CD8-positive, alpha-beta memory T cell (primary cell): ENCODE measurements at places on chromosomes 4 and X.

DNA sequence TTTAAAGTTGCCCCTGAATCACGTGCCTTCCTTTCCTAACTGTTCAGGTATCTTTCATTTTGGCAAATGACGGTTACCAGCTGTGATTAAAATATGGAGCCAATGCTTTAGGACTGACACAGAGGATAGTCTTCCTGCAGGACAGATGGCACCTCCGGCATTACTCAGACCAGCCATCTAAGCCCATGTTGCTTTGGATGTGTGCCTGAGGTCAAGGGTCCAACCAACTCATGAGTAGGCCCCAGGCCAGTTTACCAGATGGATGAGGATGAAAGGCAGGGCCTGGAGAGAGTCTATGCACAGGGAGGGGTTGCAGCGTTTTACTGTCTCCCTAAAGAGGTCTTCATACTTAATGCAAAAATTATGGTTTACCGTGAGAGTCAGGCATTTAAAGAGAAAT is 174.0 kb upstream of the GATB start:
- DNase-seq = no peak

- DNase-seq = no peak
Measured at GRCh38 chrX:24508375-24508774, 43.3 kb downstream of the PDK3 start.

DNA sequence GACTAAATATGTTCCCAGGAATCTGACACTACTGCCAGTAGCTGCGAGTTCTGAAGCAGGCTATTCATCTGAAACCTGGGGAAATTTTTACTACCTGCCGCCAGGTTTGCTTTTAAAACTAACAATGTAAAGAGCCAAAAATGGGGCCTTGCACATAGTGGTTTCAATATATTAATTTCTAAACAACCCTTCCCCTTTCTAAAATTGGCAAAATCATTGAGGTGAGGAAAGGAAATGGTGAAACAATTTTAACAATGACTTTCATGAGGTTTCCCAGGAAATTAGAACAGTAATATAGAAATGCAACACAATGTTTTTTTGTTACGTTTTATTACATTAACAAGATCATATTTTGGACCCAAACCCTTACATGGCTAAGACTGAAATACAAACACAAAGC is 21.3 kb downstream of the FANCB start:
- DNase-seq = no peak

- DNase-seq = no peak
Measured at GRCh38 chr4:73010789-73011628, 58.5 kb downstream of the COX18 start.

GRCh38 chr4:16914208-16914607 is 15.8 kb upstream of the LDB2 start:
- no peak for DNase-seq

GRCh38 chrX:29487214-29487613 is 728.1 kb upstream of the MAGEB2 start:
- no peak for DNase-seq

DNA sequence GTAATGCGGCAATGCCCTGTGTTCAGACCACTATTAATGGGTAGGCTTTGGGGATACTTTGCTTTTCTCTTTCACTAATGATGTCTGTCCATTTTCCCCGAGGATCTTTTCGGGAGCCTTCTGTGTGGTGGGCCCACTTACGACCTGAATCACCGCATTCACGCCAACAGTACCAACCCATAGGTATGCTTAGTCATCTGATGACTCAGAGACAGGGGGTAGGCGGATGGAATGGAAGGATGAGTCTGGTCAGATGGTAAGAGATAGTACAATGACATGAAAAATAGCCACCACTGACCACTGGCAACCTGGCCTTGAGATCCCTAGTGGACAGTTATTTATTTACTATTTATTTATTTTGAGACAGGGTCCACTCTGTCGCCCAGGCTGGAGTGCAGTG is 76.0 kb upstream of the DHRSX start:
- DNase-seq = no peak

- DNase-seq = no peak
Measured at GRCh38 chrX:136246201-136246600, 5.0 kb downstream of the MAP7D3 start.

DNA sequence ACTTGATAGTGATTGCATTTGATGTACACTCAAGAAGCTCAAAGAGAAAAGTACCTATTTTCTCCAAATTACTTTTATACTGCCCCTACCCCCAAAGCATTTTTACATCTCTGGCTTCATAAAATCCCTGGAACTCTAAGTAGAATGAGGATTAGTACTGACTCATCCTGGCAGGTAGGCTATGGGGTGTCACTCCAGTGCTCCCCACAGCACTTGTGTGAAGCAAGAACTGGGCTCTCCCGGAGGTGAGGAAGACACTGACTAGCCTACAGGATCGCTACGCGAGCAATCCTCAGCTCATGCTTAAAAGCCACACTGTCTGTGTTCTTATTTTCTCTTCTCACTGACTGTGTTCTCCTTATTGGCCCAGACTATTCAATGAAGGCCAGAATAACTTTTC is 90.4 kb upstream of the NDP start:
- DNase-seq = no peak

- DNase-seq = no peak
Measured at GRCh38 chr4:149999485-150000074, 78.7 kb upstream of the DCLK2 start.

GRCh38 chr4:21710179-21710835 is 238.3 kb downstream of the KCNIP4 start:
- no peak for DNase-seq

- no peak for DNase-seq
Measured at GRCh38 chr4:114286262-114286810, 306.9 kb upstream of the ARSJ start.

- no peak for DNase-seq
Measured at GRCh38 chr4:26884486-26884988, 23.9 kb downstream of the STIM2 start.

DNA sequence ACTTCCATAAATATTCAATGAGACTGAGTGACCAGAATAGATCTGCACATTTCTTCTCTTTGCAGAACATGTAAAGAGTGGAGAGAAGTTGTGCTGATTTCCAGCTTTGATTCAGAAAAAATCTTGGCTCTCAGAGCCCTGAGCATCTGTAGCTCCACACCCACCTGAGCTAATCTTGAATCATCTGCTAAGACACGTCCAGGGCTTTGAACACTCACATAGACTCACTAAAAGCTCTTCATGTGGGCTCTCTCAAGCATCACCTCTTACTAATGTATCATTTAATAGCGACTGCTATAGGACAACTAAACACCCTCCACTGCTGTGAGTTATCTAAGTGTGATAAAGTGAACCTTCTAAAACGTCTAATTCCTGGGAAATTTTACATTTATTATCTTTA is 147.7 kb upstream of the GRIA3 start:
- DNase-seq = no peak

GRCh38 chrX:118773782-118774181 is 46.4 kb downstream of the IL13RA1 start:
- no peak for DNase-seq

DNA sequence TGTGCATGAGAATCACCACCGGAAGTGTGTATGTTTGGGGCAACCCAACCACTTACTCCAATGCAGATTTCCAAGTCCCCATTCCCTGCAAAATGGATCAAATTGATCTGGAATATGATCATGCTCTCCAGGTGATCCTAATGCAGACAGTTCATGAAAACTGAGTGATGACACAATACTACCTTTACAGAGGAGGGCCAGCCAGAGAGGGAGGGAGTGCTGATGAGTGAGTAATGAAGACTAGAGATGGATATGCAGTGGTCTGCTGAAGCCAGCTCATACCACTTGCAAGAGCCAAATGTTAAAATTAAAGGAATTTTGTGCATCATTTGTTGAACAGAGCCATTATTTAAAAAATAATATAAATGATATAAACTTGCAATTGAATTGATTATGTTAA is 10.2 kb upstream of the CPE start:
- DNase-seq = no peak

GRCh38 chrX:147900349-147900748 is 11.4 kb upstream of the FMR1 start:
- DNase-seq = no peak

GRCh38 chr4:105126311-105127169 is 20.1 kb upstream of the TET2 start:
- DNase-seq = no peak

- no peak for DNase-seq
Measured at GRCh38 chrX:41338436-41338835, 4.5 kb downstream of the DDX3X start.
